ENCODE measurements at places on chromosomes 11 and 22. TPM values are rescaled to one million over a fixed set of nuclear protein-coding genes. Genes with fewer than 3 reads are reported as not detected.

Gene OR4A16
- not detected for total RNA-seq

Gene MMP11
- total RNA-seq, result 0.46 TPM

DNA sequence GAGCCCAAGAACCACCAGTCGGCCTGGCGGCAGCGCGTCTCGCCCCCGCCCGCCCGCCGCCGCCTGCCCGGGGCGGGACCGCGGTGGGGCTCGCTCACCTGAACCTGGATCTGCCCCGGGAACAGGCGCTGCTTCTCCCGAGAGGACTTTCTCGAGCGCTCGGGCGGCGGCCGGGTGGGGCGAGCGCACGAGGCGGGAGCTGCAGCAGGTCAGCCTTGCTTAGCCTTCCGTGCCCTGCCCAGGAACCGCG lies 133 bp downstream of the MYH9 start:
- no peaks in the 10 kb centered on the region for H3K27me3 ChIP-seq
- DNase-seq, result no peak
- peaks cover 59% of the 10 kb centered on the region for H3K4me1 ChIP-seq
- H3K27ac ChIP-seq, result peak overlapping the region; percentile 63

DNA sequence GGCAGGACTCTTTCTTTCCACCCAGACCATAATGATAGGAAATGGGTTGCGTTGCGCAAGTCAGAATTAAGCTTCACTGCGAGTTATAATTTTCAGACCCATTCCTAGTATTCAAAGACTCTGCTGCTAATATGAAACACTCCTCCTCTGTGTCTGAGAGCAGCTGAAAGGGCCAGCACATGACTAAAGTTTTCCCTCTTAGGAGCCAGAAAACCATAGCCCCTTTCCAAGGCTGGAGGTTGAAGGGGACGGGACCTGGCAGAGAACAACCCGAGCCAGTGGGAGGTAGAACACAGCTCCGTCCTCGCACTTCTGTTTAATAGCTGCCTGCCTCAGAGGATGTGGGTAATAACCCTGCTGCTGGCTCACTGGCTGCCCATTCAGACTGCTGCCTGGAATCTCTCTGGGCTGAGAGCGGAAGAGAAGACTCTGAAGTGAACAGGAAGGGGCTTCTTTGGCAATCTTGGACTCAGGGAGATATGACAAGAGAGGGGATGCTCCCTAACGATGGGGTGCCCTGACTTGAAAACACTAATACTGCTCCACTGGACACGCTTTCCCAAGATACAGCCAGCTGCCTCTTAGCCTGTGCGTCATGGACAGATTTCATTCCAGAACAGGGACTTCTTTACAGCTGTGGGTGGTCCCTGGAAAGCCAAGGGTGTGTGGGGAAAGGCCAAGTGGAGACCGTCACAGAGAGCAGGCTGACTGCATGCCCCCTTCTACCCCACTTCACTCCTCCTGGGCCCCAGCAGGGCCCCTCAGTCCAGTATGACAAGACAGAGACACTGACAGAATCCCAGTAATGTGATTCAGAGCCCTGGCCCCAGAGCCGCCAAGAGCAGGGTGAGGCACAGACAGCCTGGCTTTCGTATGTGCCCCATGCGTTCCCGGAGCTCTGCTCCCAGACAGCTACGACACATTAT lies 156.9 kb downstream of the FEZ1 start:
- H3K4me3 ChIP-seq, result no peak overlapping the region
- H3K27ac ChIP-seq, result no peak overlapping the region
- peaks cover 16% of the 10 kb centered on the region for H3K27me3 ChIP-seq
- no peaks in the 10 kb centered on the region for H3K36me3 ChIP-seq
- H3K4me1 ChIP-seq, result no peaks in the 10 kb centered on the region

GRCh38 chr11:73461964-73462363 lies 85.8 kb downstream of the RELT start:
- H3K36me3 ChIP-seq, result peaks cover 2% of the 10 kb centered on the region
- H3K27ac ChIP-seq, result peak overlapping the region; percentile 14
- no peaks in the 10 kb centered on the region for H3K27me3 ChIP-seq
- DNase-seq, result no peak

- no peak overlapping the region for H3K27ac ChIP-seq
- peak; percentile 15 for DNase-seq
- no peaks in the 10 kb centered on the region for H3K4me1 ChIP-seq
These were observed 6.6 kb upstream of the MS4A12 start for GRCh38 chr11:60485987-60486386.

- peaks cover 2% of the 10 kb centered on the region for H3K36me3 ChIP-seq
- H3K4me1 ChIP-seq, result peaks cover 4% of the 10 kb centered on the region
- DNase-seq, result peak; percentile 12
- no peaks in the 10 kb centered on the region for H3K27me3 ChIP-seq
- no peak overlapping the region for H3K4me3 ChIP-seq
- H3K27ac ChIP-seq, result no peak overlapping the region
These were observed 48.6 kb upstream of the TMEM45B start for GRCh38 chr11:129766898-129767604.

DNA sequence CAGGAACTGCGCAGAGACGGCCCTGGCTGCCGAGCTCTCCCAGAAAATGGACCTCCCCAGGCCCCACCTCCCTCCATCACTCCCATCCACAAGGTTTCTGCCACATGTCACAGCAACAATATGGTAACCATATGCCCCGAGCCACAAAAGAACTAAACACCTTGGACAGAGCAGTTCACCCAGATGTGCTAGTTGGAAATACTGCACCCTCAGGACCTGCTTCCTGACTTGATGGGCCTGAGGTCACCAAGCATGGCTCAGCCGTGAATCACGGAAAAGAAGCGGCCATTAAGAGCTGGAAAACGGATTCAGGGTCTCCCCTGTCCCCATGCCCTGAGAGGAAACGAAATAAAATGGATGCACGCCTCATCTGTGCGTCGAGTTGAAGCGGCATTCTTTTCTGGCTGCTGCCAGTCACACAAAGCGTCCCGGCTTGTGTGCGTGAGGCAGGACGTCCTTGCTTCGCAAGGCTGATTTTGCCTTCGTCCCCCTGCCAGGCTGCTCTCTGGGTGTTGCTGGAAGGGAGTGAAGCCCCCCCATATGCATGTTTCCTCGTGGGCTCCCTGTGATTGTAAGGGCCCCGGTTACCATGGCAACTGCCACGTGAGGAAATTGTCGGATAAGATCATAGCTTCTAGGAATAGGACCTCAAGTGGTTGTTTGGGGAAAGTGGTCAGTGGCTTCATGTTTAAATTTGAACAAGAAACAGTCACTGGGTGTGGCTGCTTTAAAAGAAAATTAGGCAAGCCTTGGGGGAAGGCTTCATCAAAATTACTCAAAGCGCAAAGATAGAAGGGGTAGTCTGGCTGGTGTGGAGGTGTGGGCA lies 51.7 kb downstream of the FLI1 start:
- H3K27me3 ChIP-seq, result no peaks in the 10 kb centered on the region
- H3K4me3 ChIP-seq, result no peak overlapping the region
- no peak overlapping the region for H3K27ac ChIP-seq

Data from activated T-cell treated with anti-CD3 and anti-CD28 coated beads, Interleukin-2, amount 50 U/mL, for 72 hours (primary cell).